ENCODE measurements at places on chromosomes 7 and 10. TPM values are rescaled to one million over a fixed set of nuclear protein-coding genes. Genes with fewer than 3 reads are reported as not detected.

Gene RAB19
- polyA plus RNA-seq, result 0.39 TPM

Gene IGFBP3
- 10.9 TPM for polyA plus RNA-seq

Gene ST8SIA6
- polyA plus RNA-seq, result 0.79 TPM

GRCh38 chr7:122974229-122974628 lies 21.3 kb downstream of the TAS2R16 start:
- no peak for DNase-seq

- DNase-seq, result no peak
Measured at GRCh38 chr10:35892526-35892925, 250.4 kb upstream of the FZD8 start.

DNA sequence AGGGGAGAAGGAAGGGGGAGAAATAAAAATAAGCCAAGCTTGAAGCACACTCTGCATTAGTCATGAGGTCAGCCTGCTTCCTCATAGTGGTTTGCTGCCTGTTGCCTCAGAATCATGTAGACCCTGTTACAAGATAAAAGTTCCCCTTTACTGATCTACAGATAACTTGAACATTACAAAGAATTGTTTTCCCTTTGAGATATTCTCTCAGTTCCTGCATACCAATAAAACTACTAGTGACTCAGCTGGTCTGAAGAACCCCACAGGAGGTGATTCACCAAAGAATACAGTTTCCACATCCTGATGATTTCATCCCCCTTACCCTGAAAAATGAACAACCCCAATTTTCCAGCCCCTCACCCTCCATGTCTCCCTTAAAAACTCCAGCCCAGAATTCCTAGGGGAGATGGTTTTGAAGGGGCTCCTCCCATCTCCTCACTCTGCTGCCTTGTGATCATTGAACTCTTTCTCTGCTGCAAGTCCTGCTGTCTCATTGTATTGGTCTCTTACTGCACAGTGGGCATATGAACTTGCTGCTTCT lies 31.5 kb upstream of the NRP1 start:
- DNase-seq, result peak; percentile 85
